ENCODE measurements at places on chromosomes 2 and 18.
A peak's percentile ranks its signal among the peaks of the same experiment; 100 is the strongest.

- DNase-seq = no peak
Observed at GRCh38 chr2:179948058-179948457, 59.0 kb downstream of the CWC22 start.

DNA sequence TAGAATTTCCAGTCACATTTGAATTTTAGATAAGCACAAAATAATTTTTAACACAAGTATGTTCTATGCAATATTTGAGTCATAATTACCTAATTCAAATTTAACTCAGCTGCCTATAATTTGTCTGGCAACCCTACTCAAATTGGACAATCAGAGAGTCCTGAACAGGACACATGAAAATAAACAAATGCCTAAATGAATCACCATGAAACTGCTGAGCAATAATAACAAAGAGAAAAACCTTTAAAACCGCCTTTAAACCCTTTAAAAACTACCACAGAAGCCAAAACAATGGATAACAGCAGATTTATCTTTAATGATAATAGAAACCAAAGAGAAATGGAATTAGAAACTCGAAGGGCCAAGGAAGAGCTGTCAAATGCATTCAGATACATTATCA lies 39.5 kb downstream of the ARL4C start:
- no peak for DNase-seq

DNA sequence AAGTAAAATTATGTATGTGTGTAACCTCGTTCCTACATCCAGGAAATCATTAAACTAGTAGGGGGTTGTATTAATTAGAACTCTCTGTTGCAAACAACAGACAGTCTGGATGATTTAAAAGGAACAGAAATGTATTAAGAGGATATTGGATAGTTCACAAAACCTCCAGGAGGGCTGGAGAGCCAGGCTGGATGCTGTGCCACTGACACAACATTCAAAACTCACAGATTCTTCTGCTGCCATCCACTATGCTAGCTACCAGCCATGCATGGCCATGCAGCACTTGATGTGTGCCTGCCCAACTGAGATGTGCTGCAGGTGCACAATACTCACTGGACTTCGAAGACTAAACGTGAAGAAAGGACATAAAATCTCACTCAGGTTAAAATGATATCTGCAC lies 48.2 kb upstream of the SH3RF3 start:
- no peak for DNase-seq

- DNase-seq = no peak
Observed at GRCh38 chr2:155727187-155727895, 605.2 kb downstream of the NR4A2 start.

DNA sequence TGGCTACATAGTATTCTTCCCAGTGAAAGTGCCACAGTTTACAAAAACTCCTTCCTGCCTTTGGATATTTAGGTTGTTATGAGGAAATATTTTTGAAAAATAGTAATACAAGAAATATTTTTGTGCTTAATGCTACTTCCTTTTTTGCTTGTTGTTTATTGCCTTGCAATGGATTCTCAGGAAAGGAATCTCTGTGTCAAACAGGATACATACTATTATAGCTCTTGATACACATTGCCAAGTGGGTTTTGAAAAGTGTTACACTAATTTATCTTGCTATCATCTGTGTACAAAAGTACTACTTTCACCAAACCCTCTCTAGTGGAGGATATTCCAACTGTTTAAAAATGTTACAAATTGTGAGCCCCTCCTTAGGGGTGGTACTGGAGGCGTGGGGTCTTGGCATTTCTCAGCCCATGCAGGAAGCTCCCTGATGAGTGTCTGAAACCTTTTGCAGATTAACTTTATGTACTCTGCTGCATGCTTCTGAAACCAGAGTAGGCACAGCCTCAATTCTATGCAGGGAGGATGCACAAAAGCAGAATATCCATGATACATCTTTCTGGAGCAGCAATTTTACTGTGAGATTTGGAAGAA lies 54.5 kb downstream of the EVA1A start:
- DNase-seq = no peak

DNA sequence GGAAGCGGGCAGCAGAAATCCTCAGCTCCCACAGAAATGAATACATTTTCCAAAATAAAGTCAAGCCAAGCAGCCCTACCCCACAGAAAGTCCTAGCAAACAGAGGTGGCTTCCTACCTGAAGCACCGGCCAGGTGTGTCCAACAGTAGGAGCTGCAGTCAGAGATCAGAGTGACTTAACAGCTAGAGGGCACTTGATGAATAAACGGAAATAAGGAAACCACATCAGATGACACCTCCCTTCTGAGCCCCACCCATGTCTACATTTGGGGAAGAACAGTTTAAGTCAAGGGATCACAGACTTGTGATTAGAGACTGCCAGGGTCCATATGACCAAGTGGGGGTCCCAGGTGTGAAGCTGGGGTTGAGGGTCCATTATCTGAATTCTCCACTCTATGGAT lies at the start of gene CXCR1:
Gene CXCR1 (minus strand): TSS at position 172 of the 400 bp plus-strand sequence. CDS start 1,751 bp downstream, outside the sequence.
- peak; percentile 21 for DNase-seq

DNA sequence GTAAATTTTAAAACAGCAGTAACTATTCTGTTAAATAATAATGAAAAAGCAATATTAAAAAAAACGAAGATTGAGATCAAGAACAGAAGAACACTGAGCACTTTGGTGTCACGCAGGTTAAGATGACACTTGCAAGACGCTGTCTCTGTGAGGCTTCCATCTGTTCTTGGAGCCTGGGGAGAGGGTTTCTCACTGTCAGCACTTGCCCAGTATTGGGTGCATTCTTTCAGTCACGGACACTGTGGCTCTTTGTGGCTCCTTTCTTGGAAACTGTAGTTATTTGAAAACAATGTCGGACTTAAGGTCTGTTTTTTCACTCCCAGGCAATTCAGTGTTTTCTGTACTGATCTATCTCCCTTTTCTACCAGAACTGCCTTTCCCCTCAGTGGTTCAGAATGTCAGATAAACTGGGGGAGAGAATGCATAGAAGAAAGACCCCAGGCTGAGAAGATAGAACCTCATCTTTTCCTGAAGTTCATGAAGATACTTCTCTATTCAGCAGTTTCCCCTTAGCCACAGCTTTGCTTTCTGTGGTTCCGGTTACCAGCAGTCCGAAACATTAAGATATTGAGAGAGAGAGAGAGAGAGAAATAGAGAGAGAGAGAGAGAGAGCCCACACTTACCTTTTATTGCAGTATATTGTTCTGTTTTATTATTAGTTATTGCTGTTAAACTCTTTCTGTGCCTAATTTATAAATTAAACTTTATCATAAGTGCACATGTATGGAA lies 283.3 kb downstream of the DCDC2C start:
- no peak for DNase-seq

Data from stimulated activated CD8-positive, alpha-beta memory T cell treated with anti-CD3 and anti-CD28 coated beads, Interleukin-12 subunit alpha, Interleukin-12 subunit beta, amount 100 ng/mL, for 1 hour (primary cell).